AG20443 (cell line): ENCODE measurements at places on chromosomes 11 and 22.
A peak's percentile ranks its signal among the peaks of the same experiment; 100 is the strongest.

DNA sequence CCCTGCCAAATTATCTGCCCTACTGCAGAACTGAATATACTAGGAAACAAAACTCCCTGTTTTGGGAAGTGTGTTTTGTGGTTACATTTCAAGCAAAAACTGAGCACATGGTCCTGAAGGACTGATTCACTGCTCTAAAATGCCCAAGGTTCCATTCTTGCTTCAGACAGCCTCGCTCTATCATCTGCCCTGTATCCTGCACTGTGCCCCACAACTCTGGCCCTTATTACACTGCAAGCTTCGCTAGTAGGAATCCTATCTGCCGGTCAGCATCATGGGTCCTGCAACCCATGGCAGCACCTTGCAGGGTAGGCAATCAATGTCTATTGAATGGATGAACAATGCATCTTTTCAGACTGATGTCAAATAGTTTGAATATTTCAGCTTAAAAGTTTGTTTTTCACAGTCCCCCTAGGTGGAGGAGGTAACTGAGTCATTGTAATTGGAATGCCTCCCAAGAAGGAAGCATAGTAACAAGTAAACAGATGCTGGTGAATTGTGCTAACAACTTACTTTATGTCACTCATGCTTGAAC lies 21.3 kb downstream of the LAYN start:
- DNase-seq: peak; percentile 77

DNA sequence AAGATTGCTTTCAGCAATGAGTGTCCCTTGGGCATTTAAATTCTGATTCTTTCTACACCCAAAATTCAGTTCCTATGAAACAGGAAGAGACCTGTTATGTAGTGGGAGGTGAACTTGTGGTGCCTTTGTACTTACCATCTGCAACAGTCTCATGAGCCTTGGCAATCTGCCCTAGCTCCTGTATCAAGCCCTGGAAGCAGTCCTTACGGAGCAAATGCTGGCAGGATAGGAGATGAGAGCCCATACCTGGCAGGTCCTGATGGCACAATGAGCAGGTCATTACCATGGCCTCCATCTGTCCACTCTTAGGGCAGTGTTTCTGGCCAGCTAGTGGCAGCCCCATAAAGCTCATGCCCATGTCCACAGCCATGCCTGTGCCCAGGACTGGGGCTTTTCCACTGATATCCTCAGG lies 10.8 kb downstream of the TRIM66 start:
- peak; percentile 38 for DNase-seq

DNA sequence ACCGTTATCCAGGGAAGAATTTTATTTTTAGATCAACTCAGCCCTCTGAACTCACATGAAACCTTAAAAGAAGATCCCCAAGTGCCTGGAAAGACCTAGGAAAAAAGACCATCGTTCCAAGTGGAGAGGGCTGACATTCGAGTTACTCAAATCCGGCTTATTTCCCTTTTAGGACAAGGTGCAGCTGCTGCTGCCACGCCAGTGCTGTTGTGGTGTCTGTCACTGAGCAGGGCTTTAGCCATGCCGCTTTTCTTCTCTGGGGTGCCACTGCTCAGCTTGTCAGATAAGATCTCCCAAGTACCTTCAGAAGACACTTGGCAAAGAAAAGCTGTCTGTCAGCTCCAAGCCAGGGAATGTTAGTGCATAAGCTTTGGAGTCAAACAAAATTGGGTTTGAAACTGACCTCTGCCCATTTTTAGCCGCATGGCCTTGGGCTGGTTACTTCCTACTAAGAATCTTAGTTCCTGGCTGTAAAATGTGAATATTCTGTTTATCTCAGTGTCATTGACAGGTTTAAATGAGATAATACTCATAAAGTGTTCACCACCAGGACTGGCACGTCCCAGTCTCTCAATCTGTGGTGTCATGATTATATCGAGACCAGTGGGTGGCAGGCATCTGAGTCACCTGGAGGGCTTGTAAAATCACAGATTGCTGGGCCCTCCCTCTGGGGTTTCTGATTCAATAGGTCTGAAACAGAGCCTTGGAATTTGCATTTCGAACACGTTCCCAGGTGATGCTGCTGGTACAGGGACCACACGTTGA lies 117.5 kb downstream of the PKNOX2 start:
- no peak for DNase-seq

DNA sequence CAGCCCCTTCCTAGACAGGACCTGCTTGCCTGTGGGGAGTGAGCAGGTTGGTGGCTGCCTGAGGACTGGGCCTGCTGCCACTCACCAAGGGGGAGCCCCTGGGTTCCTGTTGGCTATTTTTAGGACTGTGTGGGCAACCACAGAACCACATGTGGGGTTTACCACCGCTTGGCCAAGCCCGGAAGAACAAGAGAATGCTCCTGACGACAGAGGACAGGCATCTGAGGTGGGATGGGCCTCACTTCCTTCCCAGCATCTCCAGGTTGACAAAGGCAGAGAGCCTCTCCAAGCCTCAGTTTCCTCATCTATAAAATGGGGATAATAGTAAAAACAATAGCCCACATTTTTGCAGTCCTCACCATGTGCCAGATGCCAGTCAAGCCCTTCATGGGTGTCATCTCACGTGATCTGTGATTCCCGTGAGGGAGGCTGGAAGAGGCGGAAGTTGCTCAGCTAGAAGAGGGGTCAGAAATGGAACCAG lies 43.6 kb downstream of the LRRC32 start:
- DNase-seq: peak; percentile 50

DNA sequence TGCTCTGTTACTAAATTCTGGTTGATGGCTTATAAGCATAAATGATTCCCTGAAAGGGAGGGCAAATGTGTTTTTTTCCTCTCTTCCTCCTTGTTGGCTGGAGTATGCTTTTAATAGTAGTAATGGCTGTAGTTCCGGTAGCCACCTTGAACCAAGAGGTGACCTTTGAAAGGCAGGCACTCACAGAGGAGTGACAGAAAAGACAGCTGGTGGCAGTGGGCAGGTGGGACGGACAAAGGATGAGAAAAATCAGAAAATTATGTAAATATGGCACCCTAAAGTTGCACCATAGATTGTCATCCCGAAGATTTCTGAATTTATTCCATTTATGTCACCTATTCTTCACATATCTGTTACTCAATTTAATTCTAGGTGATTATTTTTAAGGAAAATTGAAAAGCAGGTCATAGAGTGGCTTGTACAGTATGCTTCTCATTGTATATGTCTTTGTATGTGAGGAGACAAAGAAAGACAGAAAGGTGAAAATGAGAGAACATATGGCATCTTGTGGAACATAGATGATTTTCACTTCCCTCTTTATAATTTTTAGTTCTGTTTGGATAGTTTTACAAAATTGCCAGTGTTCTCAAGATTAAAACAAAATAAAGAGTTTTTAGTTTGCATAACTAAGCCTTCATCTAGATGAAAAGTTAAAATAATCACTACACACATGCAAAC lies 17.0 kb downstream of the CASP12 start:
- DNase-seq: no peak

GRCh38 chr11:11071486-11071885 lies 213.6 kb upstream of the ZBED5 start:
- no peak for DNase-seq

GRCh38 chr11:129402206-129403171 lies 26.8 kb downstream of the BARX2 start:
- no peak for DNase-seq

GRCh38 chr22:49583341-49583740 lies 244.3 kb downstream of the BRD1 start:
- no peak for DNase-seq

GRCh38 chr11:20036626-20037335 lies 123.5 kb downstream of the DBX1 start:
- no peak for DNase-seq

- no peak for DNase-seq
Measured at GRCh38 chr22:17046566-17047348, 38.0 kb upstream of the IL17RA start.

DNA sequence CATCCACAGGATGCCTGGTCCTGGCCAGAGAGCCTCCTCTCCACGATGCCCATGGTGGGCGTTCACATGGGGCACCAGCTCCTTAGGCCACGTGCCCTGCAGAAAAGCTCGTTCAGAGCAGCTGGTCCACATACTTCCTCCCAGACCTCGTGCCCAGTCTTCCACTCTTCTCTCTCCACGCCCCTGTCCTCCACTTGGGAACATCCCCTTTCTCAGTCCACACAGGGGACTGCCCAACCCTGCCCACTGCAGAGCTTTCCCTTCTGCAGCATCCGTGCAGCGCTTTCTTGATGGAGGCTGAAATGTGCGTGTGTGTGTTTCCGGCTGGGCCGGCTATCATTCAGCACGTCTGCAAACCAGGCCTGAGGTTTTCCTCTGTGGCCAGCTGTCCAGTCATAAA lies 11.3 kb downstream of the TPCN2 start:
- DNase-seq: no peak

GRCh38 chr11:101577461-101577860 lies 6.3 kb downstream of the TRPC6 start:
- no peak for DNase-seq

DNA sequence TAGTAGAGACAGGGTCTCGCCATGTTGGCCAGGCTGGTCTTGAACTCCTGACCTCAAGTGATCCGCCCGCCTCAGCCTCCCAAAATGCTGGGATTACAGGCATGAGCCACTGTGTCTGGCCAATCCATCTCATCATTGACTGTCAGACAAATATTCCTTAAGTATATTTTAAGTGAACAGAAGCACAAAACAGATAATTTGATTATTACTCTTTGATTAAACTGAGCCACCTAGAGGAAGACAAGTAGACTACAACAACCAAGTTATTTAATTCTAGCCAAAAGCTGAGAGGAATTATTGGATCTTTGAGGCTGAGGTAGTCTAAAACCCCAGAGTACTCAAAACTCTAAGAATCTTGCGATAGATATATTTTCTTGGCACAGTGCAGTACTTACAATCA lies 1.2 kb downstream of the ACRV1 start:
- no peak for DNase-seq

DNA sequence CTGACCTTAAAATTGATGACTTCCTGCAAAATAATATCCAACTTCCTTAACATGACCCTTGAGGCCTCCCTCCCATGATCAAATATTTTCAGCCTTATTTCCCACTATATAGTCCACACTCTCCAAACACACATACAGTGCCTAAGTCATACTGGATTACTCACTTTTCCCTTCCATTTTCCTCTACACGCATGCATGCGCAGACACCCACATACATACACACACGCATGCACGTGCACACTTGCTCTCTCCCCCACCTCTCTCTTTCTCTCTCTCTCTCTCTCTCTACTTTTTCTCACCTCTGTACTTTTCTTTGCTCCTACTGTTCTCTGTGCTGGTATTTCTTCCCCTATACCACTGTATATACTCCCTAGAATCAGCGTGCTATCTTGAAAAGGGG lies 28.1 kb downstream of the DLG2 start:
- no peak for DNase-seq

GRCh38 chr22:49583886-49584505 lies 243.7 kb downstream of the BRD1 start:
- no peak for DNase-seq

DNA sequence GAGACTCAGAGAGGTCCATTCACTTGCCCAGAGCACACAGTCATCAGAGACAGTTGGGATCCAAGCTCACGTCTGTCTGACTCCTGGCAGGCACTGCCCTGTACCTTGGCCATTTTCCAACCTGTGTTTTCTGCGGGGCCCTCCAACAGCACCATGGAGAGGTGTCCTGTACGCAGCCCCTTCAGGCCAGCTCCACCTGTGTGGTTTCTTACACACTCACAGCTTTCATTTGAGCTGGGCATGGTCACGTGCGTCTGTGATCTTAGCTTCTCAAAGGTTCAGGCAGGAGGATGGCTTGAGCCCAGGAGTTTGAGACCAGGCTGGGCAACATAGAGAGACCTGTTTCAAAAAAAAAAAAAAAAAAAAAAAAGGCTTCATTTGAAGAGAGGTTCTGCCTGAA lies 24.4 kb downstream of the TOM1 start:
- no peak for DNase-seq

DNA sequence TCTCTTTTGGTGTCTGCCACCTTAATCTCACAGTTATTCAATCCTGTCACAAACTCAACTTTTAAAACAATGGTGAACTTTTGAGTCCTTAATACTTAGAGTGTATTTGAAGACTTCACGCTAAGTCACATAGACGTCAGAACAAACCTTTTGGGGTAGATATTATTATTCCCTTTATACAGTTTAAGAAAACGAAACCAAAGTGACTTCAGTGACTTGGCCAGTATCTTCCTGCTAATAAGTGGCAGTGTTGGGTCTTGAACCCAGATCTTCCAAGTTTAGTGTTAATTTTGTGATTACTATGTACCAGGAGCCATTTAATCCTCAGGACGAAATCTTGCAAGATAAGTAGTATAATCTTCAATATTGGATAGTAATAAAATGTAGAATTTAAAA lies 691 bp downstream of the CEP295 start:
- DNase-seq: no peak

DNA sequence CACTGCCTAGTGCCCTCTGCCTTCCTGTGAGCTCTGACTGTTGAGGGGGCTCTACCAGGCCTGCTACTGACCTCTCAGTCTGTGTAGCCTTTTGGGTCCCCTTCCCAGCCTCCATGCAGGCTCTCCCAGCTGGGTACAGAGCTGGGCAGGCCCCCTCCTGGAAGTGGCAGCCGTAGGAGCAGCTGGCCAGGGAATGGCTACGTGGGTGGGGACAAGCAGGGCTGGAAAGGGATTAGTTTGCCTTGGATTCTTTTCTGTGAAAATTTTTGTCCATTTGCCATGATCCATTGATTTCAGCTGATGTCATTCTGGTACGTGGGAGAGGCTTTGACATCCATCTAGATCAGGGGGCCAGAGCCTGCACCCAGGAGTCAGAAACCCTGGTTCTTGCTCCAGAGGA lies 23.9 kb upstream of the NECTIN1 start:
- peak; percentile 60 for DNase-seq

- DNase-seq: peak; percentile 93
Measured at GRCh38 chr11:2778630-2779498, 79.1 kb upstream of the KCNQ1OT1 start.

GRCh38 chr22:44729391-44730021 lies 22.9 kb upstream of the ARHGAP8 start:
- no peak for DNase-seq

DNA sequence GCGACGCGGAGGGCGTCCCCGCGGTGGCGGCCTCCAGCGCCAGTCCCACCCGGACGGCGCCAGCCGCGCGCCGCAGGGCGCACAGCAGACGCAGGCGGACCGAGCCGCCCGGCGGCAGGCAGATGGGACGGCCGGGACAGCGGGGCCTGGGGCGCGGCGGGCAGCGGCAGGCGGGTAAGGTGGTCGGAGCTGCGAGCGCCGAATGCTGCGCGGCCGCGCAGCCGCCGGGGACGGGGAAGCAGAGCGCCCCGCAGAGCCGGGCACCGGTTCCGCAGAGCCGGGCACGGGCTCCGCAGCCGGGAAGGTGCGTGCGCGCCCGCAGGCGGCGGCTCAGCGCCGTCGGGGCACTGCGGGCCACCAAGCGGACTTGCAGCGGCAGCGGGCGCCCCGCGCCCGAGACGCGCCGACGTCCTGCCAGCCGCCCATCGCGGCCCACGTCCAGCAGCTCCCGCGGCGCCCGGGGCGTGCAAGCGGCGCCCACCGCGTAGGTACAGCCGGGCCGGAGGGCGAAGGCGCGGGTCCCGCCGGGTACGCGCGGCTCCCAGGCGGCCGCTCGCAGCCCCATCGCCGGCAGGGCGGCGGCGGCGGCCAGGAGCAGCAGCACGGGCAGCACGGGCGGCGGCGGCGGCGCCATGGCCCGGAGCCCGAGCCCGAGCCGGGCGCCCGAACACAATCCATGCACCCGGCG lies 739 bp downstream of the CELSR1 start:
- no peak for DNase-seq
